ENCODE measurements at places on chromosomes 1 and 21. TPM values are rescaled to one million over a fixed set of nuclear protein-coding genes. Genes with fewer than 3 reads are reported as not detected.
A peak's percentile ranks its signal among the peaks of the same experiment; 100 is the strongest.

TARBP1 gene
- total RNA-seq, result 38.1 TPM

PSEN2 gene
- 26.8 TPM for total RNA-seq

DNA sequence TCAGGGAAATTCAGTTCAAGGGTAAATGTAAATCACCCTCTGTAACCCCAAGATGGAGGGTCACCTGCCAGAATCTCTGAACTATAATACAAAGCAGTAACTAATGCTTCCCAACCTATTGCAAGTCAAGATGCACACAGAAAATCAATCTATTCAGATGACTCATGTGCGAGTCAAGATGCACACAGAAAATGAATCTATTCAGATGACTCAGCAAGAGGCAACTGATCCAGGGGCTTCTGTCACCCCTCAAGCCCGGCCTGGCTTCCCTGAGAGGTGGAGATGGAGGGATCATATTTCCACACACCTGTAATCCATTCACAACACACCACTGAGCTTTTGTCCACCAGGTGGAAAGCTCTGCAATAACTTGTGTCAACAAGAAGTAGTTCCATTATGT is 17.4 kb upstream of the HIVEP3 start:
- DNase-seq, result peak; percentile 63

DNA sequence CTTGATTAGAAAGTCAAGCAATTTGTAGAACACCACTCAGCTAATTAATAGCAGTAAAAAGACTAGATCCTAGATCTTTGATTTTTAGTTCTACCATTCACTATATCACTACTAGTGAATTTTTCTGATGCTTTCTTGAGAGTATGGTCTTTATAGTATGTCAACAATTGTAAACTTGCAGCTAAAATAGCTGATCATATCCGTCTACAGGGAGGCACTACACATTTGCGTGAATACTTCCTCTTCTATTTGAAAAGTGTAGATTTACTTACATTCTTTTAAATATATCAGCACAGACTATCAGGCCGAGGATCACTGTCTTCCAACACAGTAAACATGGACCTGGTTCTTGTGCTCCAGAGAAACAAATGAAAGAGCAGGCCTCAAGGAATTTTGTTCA is 18.6 kb upstream of the PTPRC start:
- no peak for DNase-seq

DNA sequence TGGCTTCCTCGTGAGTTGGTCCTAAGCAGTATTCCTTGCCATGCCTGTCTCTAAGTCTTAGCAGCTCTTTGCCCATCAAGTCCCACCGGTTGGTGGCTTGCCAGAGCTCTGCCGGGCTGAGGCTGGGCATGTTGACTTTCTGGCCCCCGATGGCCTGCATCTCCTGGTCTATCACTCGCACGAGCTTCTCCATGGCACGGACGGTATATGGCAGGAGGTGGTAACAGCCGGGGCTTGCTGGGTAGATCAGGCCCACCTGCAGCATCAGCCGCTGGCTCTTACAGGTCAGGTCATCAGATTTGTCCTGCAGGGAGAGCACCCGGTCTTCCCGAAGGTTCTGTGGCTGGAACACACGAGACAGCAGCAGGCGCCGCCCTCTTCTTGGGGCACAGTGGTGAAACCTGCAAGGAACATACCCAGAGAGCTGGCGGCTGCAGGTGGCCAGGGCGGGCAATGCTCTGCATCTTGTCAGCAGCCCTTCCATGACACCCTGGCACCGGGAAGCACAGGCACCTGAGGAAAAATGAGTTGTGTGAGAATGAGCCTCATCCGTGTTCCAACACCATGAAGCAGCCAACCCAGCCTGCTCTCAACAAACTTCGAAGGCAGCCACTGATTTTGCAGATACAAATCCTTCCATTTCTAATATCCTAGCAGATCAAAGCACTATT is 5.5 kb downstream of the PARS2 start:
- DNase-seq, result no peak

- no peak for DNase-seq
Measured at GRCh38 chr1:111323231-111323630, 32.6 kb downstream of the CHIA start.

GRCh38 chr1:47228644-47229030 is 3.4 kb downstream of the TAL1 start:
- no peak for DNase-seq
